ENCODE measurements at places on chromosomes 3 and 15.

GRCh38 chr3:101158374-101158773 is 162.0 kb downstream of the IMPG2 start:
- DNase-seq: no peak

DNA sequence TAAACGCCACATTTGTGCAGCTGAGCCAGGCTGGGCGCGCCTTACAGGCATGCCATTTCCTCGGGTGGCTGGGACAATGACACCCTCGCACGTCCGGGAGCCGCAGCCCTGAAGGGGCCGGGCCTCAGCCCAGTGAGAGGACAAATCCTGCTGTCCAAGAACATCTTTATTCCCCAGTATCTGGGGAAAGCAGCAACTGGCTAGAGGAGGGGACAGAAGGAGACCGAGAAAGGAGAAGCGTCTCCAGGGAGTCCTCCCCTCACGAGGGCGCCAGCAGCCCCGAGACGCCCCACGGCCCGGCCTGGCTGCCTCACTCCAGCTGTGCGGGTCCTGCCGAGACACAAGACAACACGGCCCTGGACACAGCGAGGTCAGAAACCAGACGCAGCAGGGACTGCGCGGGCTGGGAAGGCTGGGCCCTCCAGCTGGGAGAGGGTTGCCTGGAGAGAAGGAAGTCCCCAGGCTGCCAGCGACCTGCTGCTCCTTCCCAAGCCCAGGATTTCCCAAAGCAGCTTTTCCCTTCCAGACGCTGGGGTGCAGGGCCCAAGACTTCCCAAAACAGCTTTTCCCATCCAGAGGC is 130.2 kb downstream of the CHSY1 start:
- no peak for DNase-seq

GRCh38 chr3:168974617-168975403 is 688.7 kb downstream of the MECOM start:
- DNase-seq: no peak

DNA sequence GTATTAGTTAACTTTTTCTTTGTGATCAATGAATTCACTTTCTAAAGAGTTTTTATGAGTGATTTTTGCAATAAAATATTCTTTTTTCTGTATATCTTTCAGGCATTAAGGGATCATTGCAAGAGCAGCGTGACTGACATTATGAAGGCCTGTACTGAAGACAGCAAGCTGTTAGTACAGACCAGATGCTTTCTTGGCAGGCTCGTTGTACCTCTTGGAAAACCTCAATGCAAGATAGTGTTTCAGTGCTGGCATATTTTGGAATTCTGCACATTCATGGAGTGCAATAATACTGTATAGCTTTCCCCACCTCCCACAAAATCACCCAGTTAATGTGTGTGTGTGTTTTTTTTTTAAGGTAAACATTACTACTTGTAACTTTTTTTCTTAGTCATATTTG is 24.4 kb downstream of the SELENOT start:
- DNase-seq: no peak

GRCh38 chr3:36124118-36124796 is 256.0 kb upstream of the STAC start:
- no peak for DNase-seq

DNA sequence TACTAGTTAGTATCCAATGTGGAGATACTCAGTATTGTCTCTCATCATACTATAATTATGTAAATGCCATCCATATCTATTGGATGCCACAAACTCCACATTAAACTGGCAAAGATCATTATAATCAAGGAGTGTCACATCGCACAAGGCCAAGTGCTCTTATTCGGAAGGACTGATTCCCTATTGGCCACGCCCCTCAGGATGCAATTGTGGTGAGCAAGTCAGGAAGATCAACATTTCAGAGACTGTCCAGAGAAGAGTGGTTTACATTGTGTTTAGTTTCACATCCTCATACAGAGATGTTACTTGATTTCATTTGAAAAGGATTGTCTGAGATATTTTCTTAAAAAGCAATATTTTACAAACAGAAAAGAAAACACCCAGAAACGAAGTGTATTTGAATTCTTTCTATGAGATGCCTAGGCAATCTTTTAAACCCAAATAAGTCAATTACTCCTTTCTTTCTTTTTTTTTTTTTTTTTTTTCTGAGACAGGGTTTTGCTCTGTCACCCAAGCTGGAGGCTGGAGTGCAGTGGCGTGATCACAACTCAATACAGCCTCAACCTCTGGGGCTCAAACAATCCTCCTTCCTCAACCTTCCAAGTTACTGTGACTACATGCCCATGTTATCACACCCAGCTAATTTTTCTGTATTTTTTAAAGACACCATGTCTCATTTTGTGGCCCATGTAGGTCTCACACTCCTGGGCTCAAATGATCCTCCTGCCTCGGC is 369.1 kb downstream of the RBMS3 start:
- no peak for DNase-seq

DNA sequence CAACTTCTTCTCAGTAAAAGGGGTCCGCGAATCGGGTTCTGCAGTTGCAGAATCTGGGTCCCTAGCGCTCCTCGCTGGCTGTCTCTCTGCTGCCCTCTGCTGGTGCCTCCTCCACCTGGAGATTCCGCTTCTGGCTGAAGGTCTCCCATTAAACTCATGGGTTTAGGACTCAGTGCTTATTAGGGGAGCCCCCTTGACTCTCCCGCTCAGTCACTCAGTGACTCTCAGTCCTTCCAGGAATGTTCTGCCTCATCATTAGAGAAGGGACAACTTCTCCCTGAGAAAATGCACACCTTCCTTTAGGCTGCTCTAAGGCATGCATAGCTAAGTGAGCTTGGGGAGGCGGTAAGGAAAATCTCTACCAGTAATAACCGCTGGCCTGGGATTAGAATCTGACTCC is 7.1 kb downstream of the CPN2 start:
- DNase-seq: peak; percentile 25

DNA sequence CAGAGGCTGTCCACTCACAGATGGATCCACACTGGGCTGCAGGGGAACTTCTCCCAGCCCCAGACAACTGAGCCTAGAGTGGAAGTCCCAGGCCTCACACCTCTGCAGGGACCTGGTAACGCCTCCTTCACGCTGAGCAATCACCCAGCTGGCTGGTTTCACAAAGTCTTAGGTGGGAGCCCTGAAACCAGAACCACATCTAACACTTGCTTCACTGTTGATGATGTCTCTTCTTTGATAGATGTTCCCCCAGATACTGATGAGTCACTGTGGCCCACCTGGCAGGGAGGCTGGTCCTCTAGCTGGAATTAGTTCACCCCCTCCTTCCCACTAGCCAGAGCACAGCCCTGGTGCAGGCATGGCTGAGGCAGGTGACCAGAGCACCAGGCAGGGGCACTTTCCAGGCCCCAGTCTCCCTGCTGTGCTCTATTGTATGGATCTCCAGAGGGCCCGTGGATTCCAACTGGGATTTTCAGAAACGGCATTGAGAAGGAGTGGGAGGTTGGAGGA is 33.5 kb downstream of the MYL3 start:
- no peak for DNase-seq

DNA sequence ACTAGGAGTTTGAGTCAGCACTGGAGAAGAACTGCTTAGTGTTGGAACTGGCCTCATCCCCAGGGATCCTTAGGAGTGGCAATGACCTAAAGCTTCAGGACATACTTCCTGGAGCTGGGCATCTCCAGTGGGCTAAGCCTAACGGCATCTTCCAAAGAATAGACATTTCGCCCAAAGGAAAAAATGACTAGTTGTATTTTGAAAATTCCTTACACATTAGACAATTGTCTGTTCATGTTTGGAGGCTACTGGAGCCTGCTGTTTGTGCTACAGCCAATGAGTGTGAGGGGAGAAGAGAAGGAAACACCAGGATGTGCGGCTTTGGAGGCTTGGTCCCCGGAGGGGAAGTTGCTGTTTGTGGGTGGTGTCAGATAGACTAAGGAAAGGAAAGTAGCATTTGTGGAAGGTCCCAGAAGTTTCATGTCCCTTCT is 77.6 kb downstream of the POLR2M start:
- no peak for DNase-seq

GRCh38 chr15:25852661-25853524 is 10.2 kb downstream of the ATP10A start:
- no peak for DNase-seq

DNA sequence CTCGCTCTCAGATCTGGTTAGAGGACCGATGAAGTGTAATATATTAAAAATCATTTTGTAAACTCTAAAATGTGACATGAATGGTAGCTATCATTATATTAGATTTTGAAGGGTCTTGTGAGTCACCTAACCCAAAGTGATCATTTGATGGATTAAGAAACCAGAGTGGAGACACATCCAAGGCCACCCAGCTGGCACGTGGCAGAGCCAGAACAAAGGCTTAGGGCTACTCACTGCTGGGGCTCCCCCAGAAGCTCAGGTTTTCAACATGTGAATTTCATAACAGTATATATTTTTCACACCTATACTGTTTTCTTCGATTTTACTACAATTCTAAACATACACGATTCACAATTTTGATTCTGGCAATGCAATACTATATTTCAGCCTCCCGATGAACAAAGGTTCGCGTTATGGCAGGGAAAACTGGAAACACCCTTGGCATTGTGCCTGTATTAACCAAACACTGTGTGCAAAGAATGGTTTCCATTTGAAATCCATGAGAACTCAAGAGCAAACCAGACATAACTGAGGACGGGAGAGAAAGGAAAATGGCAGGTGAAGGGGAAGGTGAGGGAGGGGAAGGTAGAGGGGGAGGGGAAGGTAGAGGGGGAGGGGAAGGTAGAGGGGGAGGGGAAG is 88.9 kb downstream of the ADAMTS17 start:
- DNase-seq: no peak

- DNase-seq: no peak
Measured at GRCh38 chr3:171491361-171491760, 31.2 kb upstream of the TNIK start.

DNA sequence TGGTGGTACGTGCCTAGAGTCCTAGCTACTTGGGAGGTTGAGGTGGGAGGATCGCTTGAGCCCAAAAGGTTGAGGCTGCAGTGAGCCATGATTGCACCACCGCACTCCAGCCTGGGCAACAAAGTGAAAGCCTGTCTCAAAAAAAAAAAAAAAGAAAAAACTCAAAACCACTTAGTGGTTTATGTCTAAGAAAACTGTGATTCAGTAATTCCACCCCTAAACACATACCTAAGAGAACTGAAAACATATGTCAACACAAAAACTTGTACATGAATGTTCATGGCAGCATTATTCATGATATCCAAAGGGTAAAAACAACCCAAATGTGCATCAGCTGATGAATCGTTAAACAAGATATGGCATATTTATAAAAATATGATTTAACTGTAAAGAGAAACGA is 14.3 kb downstream of the SPG21 start:
- no peak for DNase-seq

DNA sequence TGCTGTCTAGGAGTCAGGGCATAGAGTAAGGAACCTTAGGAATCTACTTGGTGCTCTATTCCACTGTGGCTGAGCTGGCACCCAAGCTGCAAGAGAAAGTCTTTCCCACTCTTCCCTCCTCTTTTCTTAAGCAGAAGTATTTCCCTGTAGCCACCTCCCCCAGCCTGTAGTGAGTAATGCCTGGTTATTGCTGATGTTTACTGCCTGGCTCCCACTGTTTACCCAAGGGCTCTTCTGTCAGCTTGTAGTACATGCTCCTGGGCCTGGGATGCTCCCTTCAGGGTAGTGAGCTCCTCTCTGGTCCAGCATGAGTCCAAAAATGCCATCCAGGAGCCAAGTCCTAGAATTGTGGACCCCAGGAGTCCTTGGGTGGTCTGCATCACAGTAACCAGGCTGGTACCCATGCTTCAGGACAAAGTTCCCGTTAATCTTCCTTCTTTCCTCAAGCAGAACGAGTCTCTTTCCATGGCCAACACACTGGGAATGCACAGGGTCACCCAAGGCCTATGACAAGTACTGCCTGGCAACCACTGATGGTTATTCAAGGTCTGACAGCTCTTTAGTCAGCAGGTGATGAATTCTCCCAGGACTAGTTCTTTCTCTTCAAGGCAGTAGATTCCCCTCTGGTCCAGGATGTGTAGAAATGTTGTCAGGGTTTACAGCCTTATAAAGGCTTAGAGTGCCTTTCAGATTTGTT is 17.6 kb downstream of the GALK2 start:
- no peak for DNase-seq

GRCh38 chr15:48471073-48471472 is 139.8 kb downstream of the DUT start:
- no peak for DNase-seq

GRCh38 chr15:90591524-90591923 is 61.8 kb downstream of the CRTC3 start:
- no peak for DNase-seq

DNA sequence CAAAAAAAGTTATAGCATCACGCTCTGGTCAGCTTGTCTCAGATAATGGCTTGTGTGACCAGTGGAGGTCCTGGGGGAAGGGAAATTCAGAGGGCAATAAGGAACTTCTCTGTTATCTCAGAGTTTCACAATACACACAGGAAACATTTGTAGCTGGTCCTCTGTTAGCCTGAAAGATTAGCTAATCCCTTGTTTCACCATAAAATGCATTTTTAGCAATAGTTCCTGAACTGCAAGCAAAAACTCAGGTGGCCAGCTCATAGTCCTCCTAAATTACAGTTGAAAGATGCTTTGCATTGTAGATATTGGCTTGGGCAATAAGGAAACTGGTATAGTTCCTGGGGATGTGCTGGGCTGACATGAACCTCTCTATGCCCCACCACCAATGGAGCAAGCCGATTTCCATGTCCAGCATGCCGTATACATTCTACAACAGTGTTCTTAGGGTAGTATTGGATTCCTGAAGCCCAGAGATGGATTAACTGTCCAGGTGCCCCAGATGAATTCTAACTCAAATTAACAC is 141.5 kb upstream of the TBL1XR1 start:
- peak; percentile 27 for DNase-seq

GRCh38 chr15:61742591-61742990 is 317.7 kb downstream of the VPS13C start:
- no peak for DNase-seq

- no peak for DNase-seq
Measured at GRCh38 chr3:60206206-60206605, 1045.0 kb downstream of the FHIT start.

DNA sequence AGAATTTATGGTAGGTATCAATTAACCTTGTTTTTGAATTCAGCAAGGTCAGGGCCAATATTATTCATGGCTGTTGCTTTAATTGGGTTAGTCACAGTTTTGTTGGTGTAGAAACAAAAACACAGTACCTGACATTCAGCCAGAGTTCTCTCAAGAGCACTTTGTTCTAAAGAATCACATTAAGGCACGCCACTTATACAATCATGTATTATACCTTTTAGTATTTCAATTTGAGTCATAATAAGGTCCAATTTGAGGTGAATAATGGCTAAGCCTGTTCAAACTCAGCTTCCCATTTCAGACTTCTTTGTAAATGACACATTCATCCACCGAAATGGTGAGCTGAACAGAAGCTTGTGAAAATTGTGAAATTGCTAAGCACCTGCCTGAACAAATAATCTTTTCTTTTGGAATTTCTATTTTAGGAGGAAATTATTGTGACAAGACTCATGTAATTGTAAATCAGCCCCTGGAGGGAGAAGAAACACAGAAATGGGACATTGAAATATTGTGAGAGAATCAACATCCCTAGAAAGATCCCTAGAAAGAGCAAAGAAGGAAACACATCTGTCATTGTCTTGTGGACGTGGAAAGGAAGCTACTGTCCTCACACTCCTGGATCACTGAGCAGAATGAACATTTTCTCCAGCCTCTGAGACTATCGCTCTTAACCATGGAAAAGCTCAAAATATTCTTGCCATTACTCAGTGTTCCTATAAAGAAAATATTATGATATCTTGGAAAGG is 29.3 kb downstream of the RIOX2 start:
- DNase-seq: no peak

- no peak for DNase-seq
Measured at GRCh38 chr3:120227710-120228347, 57.2 kb downstream of the GPR156 start.
